ENCODE measurements at places on chromosomes 2 and 18. TPM values are rescaled to one million over a fixed set of nuclear protein-coding genes. Genes with fewer than 3 reads are reported as not detected.

The IL36G gene
- not detected for total RNA-seq

The DES gene
- total RNA-seq, result not detected

The DCDC2C gene
- under 0.01 TPM for total RNA-seq

The NTSR2 gene
- not detected for total RNA-seq

The TXNDC2 gene
- total RNA-seq, result not detected

The TTN gene
- total RNA-seq, result 1.8 TPM

The HMSD gene
- total RNA-seq, result not detected

The TOGARAM2 gene
- total RNA-seq, result 0.19 TPM

The STPG4 gene
- not detected for total RNA-seq

The CHPF gene
- total RNA-seq, result 3.2 TPM

The ADGRF3 gene
- not detected for total RNA-seq

DNA sequence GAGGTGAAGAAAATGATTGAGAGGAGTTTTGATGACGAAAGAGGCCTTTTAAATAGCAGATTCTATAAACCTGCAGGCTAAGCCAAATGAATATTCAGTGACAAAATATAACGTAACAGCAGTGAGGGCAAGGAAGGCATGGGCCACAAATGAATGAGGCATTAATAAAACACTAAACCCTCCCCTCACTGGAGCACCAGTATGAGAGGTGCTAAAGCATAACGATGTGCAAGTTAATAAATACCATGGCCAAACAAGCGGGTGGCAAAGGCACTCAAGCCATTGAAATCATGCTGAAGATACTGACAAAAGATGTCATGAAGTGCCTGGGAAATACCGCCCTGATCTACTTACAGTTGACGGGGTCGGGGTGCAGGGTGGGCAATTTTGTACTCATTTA, 30.2 kb upstream of the LONRF2 start:
- DNase-seq, result no peak

DNA sequence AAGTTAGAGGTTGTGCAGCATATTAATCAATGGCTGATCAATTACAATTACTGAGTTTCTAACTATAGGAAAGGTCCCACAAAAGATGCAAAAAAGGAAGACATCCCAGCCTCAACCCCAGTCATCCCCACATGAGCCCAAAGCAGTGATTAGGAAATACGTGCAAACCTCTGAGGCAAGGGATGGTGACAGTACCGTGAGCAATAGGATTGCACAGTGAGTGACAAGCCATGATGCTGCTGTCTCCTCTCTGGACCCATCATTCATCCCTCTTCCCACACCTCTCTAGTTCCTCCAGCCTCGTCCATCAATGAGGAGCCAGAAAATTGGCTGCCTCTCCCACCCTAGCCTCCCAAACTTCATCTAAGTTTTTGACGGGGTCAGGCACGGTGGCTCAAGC, 4.0 kb upstream of the SLC11A1 start:
- no peak for DNase-seq

DNA sequence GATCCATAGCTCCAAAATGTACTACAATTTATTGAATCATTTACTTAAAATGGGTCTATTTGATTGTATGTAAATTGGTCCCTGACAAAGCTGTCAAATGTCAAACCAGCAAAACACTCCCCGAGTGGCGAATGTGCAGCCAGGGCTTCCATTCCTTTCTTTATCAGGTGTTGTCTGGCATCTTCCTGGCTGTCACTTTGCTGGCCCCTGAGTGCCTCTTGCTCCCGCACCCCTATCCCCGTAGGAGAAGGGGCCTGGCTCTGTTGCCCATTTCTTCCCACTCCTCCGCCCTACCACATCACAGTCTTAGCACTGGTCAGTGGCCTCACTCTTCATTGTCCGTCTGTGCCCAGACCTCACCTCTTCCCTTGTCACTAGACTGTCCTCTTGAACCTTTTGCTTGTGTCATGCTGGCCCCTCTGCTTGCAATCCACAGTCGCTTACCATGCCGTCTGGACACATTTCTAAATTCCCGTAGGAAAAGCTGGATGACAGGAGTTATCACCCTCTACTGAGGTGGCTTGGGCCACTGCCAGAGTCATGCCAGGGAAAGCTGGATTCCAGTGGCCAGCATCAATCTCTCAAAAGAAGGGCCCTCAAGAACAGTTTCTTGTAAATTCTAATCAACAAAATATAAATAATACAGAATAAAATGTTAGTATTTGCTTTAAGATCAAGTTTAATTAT, 15.4 kb downstream of the UBE2F start:
- no peak for DNase-seq

DNA sequence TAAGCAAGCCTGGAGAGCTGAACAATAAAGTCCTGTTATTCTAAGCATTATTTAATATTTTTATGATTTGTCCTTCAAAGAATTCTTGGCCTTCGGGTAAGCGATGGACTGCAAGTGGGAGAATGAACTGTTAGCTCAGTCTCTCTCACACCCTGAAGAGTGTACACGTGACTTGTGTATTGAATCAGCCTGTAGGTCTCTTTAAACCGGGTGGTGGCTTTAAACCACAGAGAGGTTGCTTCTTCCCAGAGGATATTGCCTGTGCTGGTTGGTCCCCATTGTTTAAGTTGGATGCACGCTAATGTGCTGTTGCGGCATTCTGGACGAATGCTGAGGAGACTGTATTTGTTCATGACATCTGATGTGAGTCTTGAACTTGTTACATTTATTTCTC, 183.3 kb downstream of the LTBP1 start:
- DNase-seq, result no peak

GRCh38 chr2:206647985-206648384, 5.7 kb downstream of the FAM237A start:
- no peak for DNase-seq

- no peak for DNase-seq
These were observed 45.1 kb upstream of the FHL2 start for GRCh38 chr2:105443617-105444598.

- DNase-seq, result no peak
These were observed 164.6 kb downstream of the HDAC4 start for GRCh38 chr2:239236043-239236807.

GRCh38 chr2:143942486-143942885, 577.4 kb downstream of the ZEB2 start:
- DNase-seq, result no peak

DNA sequence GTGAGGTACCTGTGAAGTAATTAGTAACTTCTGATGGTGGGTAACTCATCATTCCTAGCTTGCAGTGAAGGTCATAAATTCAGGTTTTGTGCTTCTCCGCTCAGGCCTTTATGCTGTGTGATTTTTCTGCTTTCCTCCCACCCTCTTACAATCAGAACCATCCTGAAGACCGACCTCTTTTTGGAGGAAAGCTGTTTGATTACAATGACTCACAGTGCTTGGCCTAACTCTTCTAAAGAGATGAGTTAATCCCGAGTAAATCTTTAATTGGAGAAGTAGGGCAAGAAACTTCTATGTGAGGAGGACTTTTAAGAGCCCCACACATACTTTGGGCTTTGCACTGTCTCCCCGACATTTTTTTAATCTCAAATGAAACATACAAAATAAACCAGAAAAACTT, 53.1 kb downstream of the TTC27 start:
- peak; percentile 31 for DNase-seq

DNA sequence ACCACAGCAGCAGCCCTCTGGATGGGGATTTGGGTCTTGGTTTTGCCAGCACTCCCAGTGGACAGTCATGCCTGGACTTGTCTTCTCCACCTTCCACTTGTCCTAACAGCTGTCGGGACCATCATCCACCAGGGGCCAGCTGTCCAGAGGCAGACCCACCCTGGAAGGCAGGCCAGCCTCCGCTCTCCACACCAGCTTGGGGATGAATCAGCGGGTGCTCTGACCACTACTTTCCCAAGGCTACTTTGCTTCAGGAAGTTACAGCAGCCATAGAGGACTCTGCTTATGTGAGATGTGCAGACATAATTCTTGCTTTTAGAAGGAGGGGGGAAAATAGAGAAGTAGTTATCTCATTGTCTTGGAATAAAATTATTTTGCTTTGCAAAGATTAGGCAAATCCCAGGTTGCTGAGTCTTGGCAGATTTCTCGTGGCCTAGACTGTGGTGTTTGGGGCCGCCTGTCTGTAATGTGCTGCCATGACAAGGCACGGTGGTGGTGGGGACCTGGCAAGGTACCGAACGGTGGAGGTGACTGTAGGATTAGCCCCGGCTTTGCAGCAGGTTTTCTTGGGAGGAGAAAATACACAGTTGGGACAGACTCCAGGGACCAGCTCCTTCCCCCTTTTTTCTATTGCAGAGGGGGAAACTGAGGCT, 148.7 kb downstream of the AGAP1 start:
- DNase-seq, result peak; percentile 28

DNA sequence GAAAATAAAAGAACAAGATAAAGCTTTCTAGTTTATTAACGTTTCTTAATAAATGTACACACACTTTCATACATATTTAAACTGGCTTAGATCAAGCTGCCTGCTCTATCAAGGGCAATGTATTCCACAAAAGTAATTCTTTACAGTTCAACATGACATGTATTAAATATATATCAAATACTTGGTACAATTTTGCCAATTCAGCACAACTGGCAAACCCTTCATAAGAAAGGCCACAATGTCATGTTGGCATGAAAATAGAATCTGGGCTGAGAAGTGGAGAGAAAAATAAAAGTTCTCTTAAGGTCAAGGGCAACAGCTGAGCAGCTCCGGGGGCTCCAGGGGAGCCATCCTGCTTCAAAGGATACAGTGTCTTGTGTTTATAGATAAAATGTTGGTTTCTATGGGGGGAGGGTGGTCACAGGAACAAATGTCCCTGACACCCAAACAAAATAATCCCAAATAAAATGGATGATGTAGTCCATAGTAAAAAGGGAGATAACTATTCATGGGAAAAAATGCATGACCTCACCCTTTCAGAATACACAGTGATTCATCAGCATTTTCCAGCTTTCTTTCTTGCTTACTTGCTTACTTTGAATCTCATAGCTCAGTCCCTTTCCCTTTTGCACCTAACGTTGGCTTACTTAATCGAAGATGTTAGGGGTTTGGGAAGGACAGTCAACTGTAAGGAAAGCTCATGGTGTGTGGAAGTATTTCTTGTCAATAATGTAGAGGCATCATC, 494.9 kb downstream of the NYAP2 start:
- no peak for DNase-seq

- peak; percentile 83 for DNase-seq
These were observed 166.0 kb downstream of the SOCS6 start for GRCh38 chr18:70454704-70455322.

- DNase-seq, result no peak
These were observed 51.8 kb downstream of the PSD4 start for GRCh38 chr2:113225263-113226259.

DNA sequence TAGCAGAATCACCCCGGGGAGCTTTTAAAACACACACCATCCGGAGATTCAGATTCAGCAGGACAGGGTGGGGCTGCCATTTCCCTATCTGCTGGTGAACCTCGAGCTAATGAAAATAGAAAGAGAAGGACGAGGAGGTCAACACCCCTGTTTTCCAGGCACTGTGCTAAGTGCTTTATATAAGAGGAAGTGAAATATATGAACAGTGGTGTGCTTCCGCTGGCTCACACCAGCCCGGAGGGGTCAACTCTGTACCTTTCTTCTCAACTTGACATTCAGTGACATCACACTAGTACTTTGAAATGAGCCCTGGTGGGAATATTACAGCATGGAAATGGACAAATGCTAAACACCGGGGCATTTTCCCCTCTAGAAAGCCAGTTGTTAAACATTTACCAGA, 108.3 kb upstream of the LTBP1 start:
- peak; percentile 24 for DNase-seq

GRCh38 chr18:67279988-67280387, 236.5 kb downstream of the DSEL start:
- no peak for DNase-seq

DNA sequence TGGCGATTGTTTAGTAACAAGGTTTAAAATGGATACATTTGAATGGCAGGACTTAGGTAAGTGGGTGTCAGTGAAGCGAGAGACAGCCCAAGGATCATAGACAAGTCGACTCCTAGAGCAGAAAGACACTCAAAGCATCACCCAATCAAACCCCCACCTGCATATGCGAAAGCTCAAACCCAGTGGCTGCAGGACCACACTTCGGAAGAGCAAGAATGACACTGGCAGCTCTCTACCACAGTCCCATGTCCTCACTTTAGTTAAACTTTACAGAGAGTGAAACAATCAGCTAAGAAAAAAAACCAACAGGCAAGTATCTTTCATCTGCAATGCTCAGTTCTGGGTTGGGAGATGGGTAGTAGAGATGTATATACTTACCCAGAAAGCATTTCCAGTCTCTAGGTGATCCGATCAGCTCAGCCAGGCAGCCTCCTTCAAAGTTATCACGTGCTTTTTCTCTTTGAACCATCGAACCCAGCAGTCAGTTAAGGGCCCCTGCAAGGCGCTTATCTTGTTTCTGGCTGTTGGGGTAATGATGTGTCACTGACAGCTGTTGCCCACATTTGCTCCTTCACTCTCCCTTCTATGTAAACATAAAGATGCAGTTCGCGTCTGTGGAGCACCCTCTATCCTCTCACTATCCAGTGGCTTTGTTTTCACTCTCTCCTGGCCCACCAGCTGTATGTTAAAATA, 357.5 kb upstream of the ID2 start:
- DNase-seq, result no peak

- peak; percentile 89 for DNase-seq
These were observed 89.6 kb downstream of the ACAA2 start for GRCh38 chr18:49723648-49724180.

- DNase-seq, result peak; percentile 15
These were observed 639 bp downstream of the MRO start for GRCh38 chr18:50819027-50819727.

GRCh38 chr2:2175381-2176090, 155.5 kb downstream of the MYT1L start:
- DNase-seq, result no peak

- peak; percentile 7 for DNase-seq
These were observed 460.2 kb upstream of the UBE2E3 start for GRCh38 chr2:180520206-180520605.

DNA sequence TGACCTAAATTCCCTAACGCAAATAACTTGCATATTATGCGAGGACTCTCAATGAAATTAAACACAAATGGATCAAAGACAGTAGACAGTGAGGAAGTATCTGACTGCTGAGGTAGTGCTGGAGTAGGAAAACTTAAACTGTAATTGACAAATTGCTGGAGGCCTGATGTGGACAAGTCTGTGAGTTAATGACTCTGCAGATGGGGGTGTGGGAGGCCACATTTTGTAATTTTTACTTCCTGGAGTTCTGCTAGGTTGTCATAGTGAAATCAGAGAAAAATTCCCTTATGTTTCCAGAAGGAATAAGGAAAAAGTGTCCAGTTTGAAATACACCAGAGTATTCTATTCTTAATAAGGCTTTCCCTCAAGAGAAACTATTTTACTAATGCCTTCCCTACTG, 333.0 kb upstream of the CNTNAP5 start:
- DNase-seq, result no peak

GRCh38 chr2:109411640-109412325, 202.0 kb downstream of the SEPTIN10 start:
- DNase-seq, result no peak

- no peak for DNase-seq
These were observed 5.3 kb upstream of the SLC20A1 start for GRCh38 chr2:112640467-112640799.

DNA sequence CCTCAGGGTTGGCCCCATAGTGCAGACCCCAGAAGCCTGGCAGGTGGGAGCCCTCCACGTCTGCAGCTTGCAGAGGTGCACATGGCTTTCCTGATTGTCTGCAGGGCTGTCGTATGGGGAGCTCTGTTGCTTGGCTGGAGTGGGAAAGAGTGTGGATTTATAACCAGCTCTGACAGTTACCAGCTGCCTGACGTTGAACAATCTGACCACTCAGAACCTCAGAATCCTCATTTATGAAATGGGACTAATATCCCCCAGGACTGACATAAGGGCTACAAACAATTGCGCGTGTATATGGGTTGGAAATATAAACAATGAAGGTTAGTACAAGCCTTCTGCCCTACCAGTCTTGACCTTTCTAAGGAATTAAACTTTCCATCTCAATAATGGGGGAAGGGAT, 13.9 kb upstream of the PXDN start:
- DNase-seq, result no peak

- DNase-seq, result no peak
These were observed 24.6 kb upstream of the SPOPL start for GRCh38 chr2:138476940-138477339.
